Activated CD4-positive, alpha-beta T cell treated with anti-CD3 and anti-CD28 coated beads, Interleukin-2, amount 50 U/mL, for 48 hours (primary cell): ENCODE measurements at places on chromosomes 3 and 15.

DNA sequence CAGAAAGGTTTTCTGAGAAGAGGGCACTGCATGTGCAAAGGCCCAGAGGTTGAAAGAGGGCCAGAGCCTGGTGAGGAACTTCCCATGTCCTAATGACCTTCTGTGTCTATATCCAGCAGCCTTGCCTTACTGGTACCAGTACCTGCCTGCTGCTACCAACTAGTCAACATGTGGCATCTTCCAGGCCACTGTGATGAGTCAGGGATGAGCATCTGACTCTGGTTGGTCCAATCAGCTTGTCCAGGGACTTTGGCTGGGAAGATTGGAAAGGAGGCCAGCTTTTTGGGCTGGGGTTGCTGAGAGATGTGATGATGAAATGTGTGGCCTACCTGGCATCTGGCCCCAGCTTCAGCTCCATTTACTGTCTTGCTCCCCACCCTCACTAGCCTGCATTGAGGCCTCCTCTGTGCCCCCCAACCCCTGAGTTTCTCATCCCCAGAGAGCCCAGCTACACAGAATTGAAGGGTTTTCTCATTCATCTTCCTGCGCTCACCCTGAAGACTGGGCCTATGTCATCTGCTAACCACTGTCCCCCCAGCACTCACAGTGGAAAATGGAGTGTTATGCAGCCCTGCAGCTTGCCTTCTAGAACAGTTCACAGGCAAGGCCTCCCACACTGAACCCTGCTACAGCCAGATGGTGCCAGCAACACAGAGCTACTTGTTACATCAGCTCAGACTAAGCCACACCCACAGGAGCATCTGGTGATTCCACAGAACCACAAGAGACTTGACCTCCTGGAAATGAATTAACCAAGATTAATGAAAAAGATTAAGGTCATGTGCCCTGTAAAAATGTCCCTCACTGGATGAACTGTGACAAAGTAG lies 1.3 kb upstream of the TWF2 start:
- DNase-seq: peak; percentile 62

- DNase-seq: no peak
Measured at GRCh38 chr3:112032098-112032731, 2.3 kb upstream of the TMPRSS7 start.

GRCh38 chr15:81491414-81492096 lies 117.5 kb upstream of the TMC3 start:
- no peak for DNase-seq

- DNase-seq: no peak
Measured at GRCh38 chr3:66661628-66662027, 160.8 kb upstream of the LRIG1 start.
